ENCODE measurements at places on chromosomes 2 and 18.

DNA sequence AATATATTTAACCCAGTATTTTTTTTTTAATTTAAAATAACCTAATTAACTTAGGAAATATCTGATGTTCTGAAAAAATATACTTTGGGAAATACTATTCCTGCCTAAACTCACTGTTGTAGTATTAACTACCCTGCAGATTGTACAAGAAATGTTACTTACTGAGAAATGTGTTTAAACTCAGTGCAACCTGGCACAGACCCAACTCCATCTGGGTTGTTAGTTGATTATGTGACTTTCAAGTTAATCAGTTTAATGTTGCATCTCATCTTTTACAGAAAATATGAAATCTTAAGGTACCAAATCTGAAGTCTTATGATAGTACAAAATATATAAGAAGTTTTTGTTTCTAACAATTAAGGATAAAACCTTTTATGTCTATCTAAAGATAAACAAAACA lies 27.3 kb downstream of the VAPA start:
- DNase-seq: no peak

DNA sequence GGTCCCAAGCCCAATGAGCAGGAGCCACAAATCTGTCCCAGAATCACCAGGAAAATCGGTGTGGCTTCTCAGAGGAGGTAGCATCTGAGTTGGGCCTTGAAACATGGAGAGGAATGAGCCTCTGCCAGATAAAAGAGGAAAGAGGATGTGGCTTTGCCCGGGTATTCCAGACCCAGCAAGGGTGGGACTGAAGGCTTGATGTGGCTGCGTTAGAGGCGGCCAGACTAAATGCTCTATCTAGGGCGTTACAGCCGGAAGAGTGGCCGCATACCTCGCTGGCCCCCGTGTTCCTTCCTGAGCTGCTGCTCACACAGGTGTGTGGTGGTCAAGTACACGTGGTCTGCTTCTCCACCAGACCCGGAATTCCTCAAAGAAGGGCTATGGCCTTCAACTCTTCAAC lies 33.9 kb upstream of the POMC start:
- DNase-seq: no peak

- no peak for DNase-seq
Observed at GRCh38 chr2:39407516-39408296, 29.4 kb downstream of the MAP4K3 start.

DNA sequence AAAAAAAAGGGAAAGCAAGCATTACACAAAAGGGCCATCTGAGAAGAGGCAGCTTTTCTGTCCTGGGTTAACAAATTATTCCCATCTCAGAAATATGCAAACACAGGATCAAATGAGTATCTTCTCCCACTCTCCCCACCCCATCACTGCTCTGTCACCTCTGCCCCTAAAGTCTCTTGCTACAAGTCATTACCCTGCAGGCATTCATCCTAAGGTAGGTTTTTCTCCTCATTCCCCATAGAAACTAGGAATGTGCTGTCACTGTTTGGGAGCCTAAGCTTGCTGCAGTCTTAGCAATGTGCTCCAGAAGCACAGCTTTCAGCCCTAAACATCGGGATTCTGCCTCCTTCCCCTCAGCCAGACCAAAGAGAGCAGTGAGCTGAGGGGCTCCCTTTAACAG lies 3.6 kb downstream of the LRRTM1 start:
- DNase-seq: no peak

DNA sequence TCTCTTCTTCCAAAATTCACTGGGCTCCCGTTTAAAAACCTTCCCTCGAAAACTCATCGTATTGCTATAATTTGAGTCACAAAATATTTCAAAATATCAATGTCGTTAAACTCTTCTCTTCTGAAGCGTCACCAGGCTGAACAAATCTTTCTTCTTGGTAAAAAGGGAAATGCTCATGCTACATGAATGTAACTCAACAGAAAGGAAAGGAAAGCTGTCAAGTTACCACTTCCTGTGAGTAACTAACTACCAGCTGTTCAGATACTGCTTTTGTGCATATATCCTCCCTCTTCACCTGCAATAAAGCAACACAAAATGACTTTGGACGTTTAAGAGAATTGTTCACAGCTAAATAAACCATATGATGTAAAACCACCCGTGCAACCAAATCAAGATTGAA lies 95.4 kb downstream of the DOCK10 start:
- no peak for DNase-seq

- DNase-seq: no peak
Observed at GRCh38 chr2:196143730-196144131, 27.6 kb downstream of the STK17B start.

DNA sequence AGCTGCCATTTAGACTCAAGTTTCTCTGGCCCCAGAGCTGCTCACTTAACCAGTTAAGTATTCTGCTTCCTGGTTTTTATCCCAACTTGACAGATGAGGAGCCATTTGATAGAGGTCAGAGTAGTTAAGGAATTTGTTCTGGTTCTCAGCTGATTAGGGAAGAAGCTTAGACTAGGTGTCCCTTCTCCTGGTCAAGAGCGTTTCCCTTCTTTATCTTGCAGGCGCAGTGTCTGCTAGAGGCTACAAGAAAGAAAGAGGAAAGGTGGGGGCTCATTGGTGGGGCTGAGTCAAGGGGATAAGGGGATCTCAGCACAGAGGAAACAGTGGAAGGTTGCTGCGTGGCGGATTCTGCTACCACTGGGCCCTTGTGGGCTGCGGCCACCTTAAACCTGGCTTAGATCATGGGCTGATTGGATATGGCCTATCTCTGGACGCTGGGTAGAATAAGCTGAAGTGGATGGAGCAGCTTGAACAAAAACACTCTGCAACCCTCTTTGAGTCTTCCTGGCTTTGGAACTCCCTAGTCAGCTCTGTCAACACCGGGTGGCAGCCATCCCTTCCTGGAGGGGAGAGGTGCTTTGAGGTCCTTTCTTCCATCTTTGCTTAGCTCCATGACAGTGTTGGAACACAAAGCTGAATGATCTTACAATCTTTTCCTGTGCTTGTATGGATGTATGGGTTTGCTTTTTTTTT lies 70.8 kb downstream of the QPCT start:
- peak; percentile 2 for DNase-seq

GRCh38 chr2:90207454-90208058 lies 1516.1 kb downstream of the RPIA start:
- DNase-seq: no peak

- DNase-seq: no peak
Observed at GRCh38 chr18:71707985-71708500, 836.1 kb downstream of the CBLN2 start.

DNA sequence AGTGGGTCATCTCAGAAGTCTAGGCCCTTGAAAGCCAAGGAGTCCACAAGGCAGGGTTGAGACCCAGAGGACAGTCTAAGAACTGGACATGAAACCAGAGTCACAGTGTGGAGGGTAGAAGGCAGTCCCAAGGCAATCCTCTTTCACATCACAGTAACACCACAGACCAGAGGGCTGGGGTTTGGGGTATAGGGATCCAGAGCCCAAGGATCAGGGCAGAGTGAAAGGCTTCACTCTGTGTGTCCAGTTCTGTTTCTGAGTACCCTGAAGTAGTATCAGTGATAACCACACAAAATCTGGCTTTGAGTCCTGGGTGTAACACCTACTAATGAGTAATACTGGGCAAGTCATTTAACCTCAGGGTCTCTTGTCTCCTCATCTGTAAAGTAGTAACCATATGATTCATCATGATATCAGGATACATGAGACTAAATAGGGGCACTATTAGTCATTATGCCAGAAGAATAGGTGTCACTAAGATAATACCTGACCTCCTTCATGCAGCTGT lies 91.0 kb downstream of the ICA1L start:
- no peak for DNase-seq

DNA sequence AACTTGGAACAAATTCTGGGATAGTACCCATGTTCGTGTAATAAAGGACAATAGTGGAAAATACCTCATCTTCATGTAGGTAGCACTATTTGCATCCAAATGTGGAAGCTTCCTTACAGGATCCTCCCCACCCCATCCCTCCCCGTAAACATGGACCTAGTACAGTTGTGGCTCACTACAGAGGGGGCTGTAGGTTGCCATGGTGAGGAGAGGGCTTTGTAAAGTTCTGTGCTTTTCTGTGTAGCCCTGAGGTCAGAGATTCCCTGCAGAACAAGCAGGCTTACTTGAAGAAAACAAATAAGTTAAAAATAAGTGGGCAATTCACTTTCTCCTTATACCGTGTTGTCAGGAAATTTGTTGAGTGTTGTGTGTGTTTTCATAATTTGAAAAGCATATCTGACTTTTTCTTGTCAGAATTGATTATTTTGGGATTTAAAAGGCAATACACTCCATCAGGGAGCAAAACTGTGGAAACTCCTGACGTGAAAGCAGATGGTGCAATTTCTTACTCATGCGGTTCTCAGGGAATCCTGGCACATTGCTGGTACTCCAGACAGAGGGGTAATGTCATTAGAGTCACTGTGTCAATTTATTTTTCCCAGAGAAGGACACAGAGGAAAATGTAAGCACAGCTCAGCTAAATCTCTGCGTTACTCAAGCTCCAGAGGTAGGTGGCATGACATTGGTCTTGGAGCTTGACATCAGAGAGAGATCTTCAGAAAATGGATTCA lies 174.2 kb upstream of the LHCGR start:
- DNase-seq: no peak

GRCh38 chr2:50385349-50385748 lies 646.6 kb downstream of the NRXN1 start:
- no peak for DNase-seq

DNA sequence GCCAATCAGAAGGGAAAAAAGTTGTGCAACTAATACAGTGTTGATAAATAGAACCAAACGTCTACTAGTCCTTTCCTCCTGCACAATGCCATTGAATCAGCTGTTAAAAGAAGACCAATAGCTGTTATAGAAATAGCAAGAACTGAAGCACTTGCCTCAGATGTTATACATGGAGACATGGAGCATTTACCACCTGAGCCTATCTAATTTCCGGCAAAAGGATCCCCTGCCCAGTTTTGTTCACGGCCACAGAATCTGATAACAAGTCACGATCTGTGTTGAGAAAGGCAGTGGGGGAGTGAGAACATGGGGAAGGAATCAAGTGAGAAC lies 285.4 kb downstream of the ZEB2 start:
- DNase-seq: no peak

GRCh38 chr2:69366-70344 lies 23.4 kb upstream of the FAM110C start:
- no peak for DNase-seq

- no peak for DNase-seq
Observed at GRCh38 chr2:150047620-150048222, 439.7 kb downstream of the RND3 start.

- no peak for DNase-seq
Observed at GRCh38 chr2:16081316-16082200, 141.2 kb downstream of the MYCN start.

GRCh38 chr18:38972571-38972970 lies 1407.0 kb upstream of the CELF4 start:
- no peak for DNase-seq

- DNase-seq: no peak
Observed at GRCh38 chr2:207283356-207283755, 117.6 kb upstream of the KLF7 start.

- DNase-seq: no peak
Observed at GRCh38 chr2:179596018-179596417, 265.4 kb downstream of the ZNF385B start.

GRCh38 chr2:29278966-29279365 lies 163.8 kb downstream of the CLIP4 start:
- DNase-seq: no peak

DNA sequence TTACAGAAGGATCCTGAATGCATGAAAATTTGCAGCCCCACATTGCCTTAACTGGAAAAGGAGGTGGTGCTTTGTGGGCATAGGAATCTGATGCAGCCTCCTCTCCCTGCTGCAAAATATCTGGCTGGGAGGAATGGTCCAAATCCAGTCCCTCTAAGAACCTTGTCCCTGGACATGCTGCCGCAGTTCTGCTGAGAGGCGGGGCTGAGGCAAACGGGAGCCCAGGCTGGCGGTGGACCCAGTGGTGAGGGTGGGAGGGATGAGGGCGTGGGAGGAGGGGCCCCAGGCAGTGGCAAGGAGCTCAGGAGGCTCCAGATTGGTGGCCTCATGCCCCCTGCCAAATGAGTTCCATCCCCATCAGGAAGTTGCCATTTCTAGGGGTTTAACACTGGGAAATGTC lies 36.2 kb downstream of the ZAP70 start:
- DNase-seq: no peak

GRCh38 chr2:134097740-134098139 lies 156.1 kb upstream of the MGAT5 start:
- no peak for DNase-seq

- DNase-seq: no peak
Observed at GRCh38 chr2:12733846-12734245, 17.1 kb downstream of the TRIB2 start.

DNA sequence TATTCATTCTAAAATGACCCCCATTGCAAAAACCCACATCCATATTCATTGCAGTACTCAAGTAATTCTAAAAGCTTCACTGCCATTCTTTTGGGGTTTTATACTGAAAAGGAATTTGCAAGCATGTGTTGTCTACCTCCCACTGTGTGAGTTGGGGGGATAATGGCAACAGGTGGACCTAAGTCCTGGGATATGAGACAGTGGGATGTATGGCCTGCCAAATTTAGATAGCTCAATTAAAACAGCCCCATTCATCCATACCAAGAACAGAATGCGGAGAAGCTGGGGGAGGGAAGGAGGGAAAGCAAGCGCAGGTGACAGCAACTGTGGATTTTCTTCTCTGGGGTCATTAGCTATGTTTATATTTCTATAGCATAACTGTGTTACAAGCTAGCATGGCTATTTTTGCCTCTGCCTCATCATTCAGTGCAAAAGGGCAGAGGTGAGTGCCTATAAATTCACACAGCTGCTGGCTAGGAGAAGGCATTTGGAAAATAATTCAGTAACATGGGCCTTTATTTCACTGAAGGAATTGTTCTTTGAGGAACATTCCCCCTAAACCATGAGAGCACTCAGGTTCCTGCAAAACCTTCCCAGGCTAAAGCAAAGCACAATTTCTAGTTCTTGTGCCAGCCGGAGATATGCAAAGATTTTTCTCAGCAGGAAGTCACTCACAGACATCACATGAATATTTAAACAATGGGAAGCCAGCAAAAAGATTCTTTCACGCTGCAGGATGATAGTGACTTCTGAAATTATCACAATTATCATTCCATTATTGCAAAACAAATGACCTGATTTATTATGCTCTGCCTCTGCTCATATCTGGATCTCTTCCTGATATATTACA lies 393.9 kb upstream of the ACVR2A start:
- DNase-seq: no peak

DNA sequence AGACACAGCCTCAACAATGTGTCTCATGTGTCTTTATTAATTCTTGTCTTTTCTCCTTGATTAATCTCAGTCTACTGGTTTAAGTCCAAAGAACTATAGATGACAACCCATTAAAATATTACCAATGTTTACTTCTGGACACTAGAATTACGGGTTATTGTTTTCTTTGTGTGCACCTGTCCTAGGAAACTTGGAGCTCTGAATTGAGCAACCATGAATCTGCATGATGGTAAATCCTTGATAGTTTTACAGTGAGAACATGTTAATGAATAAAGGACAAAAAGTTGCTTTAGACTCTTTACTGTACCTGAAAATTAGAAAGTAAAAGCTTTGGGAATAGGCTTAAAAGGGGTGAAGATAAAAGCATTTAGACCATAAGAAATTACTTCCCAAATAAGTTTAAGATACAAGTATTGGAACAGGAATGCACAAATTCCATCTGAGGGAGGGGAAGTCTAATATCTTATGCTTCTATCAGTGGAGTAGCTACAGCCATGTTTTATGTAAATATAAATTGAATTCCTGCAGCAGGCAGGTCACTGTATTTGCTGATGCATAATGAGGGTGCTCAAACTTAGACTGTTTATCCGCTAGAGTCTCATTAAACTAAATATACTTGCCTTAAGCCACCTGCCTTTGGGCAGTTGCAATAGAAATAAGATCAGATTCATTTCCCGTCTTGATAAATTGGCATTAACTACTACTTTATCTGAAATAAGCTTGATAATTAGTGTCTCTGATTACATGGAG lies 603.7 kb upstream of the GCFC2 start:
- no peak for DNase-seq
